ENCODE measurements at places on chromosomes 12 and 14. TPM values are rescaled to one million over a fixed set of nuclear protein-coding genes. Genes with fewer than 3 reads are reported as not detected.

The KERA gene
- not detected for total RNA-seq

- no peak for DNase-seq
These were observed 69.2 kb downstream of the C2CD5 start for GRCh38 chr12:22474970-22475720.

The RAD51AP1 gene
- total RNA-seq = 5.2 TPM

- DNase-seq = no peak
These were observed 30.6 kb upstream of the SYCP3 start for GRCh38 chr12:101769865-101770264.

The RFX4 gene
- total RNA-seq = not detected

The KRT74 gene
- total RNA-seq = 1.2 TPM

The OTUB2 gene
- total RNA-seq = not detected

DNA sequence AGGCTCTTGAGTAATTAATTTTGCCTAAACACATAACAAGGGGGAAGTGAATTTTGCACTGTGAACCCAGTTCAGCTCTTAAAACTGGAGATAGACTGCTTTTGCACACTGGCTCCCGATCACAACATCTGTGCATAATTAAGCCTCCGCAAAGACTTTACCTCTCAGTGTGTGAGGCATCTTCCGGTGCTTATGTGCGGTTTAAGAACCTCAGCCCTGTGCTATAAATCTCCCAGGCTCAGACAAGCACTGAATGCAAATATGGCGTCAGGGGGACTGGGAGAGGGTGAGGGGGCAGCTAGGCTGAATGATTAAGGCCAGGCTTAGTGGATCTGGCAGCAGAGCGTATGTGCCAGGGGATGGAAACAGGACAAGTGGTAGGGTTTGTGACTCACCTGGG lies 103.3 kb downstream of the ADCK1 start:
- DNase-seq = no peak

DNA sequence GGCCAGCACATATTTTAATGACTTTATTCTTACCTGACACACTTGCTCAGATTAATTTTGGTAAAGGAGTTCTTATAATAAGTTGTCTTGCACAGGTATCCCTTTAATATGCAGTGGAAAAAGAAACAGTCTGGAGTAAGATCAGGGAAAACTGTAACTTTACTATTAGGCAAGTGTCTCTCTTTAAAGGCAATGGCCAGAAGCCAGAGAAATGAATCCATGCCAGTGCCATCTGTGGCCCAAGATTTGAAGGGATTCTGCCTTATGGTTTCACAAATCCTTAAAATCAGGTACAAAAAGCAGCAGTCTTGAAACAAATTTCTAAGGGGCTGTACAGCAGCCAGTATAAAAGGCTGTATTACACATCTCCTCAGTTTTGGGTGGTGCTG lies 22.4 kb downstream of the NFYB start:
- no peak for DNase-seq

GRCh38 chr12:23576372-23576771 lies 373.1 kb downstream of the SOX5 start:
- DNase-seq = no peak

- DNase-seq = no peak
These were observed 7.9 kb downstream of the C1S start for GRCh38 chr12:7068240-7068993.

GRCh38 chr14:67463900-67464299 lies 24.6 kb downstream of the TMEM229B start:
- DNase-seq = no peak

- no peak for DNase-seq
These were observed 466.2 kb upstream of the FLRT2 start for GRCh38 chr14:85063747-85064146.

DNA sequence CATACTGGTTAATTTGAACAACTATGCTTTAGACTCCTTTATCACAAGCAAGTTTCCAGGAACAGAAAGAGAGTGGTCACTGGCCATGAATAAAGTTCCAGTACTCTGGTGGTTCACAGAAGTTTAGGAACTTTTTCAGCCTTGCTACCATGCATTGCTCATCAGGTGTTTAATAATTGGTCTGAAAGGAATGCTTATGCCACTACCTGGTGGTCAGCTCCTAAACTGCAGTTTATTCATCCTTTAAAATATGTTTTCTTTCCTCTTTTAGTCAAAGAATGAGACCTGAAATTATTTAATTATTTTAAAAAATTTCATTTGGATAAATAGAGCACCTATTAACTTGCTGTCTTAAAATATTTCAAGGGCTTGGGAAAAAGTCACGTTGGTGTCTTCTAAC lies 260.1 kb upstream of the OR4E1 start:
- no peak for DNase-seq

The SPSB2 gene
- 8.1 TPM for total RNA-seq

DNA sequence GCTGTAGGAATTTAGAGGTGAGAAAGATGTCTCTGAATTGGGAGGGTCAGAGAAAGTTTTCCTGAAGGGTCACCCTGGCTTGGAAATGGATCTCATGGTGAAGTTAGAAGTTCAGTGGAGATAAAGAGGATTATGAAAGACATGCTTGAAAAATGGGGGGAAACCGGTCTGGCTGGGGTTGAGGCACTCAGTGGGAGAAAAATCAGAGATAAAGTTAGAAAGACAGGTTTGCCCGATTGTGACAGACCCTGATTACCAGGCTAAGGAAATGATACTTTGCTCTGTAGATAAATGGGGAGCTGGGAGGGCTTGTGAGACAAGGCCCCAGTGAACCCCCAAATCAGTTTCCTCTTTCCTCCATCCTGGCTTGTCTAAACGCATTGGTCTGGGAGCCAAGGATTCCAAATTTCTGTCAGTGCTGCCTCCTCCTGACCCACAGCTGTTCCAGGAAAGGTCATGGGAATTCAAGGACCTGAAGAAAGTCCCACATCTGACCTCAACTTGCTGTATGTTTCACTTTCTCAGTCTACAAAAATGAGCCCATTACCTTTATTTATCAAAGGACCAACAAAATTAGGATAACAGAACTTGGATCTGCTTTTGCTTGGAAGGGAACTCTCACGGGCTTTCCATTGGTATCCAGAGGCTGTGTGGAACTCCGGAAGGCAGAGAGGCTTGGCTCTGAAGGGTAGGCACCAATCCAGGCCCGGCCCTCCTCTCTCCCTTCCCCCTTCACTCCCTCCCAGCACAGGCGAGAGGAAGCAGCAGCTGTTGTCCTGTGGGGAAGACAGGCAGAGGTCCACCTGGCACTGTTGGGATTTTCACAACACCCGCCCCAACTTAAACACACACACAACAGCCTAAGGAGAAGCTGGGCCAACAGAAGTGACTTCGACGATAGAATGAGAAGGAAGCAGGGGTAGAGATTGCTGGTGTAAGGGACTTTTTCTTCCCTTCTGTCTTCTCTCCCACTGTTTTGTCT lies 3.4 kb upstream of the RNASE7 start:
- DNase-seq = no peak

GRCh38 chr12:66210840-66211239 lies 21.8 kb downstream of the IRAK3 start:
- no peak for DNase-seq

DNA sequence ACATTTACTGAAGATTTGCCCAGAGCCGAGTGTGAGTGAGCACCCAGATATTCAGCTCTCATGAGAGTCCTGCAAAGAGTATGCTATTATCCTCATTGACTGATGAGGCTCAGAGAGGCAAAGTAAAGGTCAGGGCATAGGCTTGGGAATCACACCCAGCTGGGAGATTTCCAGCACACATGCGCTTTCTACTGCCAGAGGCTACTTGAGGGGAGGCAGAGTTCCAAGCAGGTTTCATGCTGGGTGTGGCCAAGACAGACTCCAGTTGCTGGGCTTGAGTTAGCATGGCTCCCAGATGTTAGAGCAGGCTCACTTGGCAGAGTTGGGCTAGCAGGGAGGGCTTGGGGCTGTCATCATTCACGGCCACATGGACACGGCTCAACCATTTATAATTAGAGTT lies 14.4 kb upstream of the FAM181A start:
- DNase-seq = no peak

The GOLT1B gene
- total RNA-seq = 38.0 TPM

Data from natural killer cell (primary cell).